ENCODE measurements at places on chromosomes 7 and 10. TPM values are rescaled to one million over a fixed set of nuclear protein-coding genes. Genes with fewer than 3 reads are reported as not detected.
A peak's percentile ranks its signal among the peaks of the same experiment; 100 is the strongest.

- no peak for DNase-seq
These were observed 64.9 kb upstream of the C1QL3 start for GRCh38 chr10:16586358-16587138.

DNA sequence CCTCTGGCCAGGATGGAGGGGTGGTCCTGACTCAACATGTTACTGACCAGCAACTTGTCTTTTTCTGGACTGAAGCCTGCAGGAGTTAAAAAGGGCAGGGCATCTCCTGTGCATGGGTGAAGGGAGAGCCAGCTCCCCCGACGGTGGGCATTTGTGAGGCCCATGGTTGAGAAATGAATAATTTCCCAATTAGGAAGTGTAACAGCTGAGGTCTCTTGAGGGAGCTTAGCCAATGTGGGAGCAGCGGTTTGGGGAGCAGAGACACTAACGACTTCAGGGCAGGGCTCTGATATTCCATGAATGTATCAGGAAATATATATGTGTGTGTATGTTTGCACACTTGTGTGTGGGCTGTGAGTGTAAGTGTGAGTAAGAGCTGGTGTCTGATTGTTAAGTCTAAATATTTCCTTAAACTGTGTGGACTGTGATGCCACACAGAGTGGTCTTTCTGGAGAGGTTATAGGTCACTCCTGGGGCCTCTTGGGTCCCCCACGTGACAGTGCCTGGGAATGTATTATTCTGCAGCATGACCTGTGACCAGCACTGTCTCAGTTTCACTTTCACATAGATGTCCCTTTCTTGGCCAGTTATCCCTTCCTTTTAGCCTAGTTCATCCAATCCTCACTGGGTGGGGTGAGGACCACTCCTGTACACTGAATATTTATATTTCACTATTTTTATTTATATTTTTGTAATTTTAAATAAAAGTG lies 6.0 kb downstream of the PLAU start:
- DNase-seq = no peak

- no peak for DNase-seq
These were observed 327.4 kb downstream of the SORCS1 start for GRCh38 chr10:106836933-106837663.

GNGT1 gene
- not detected for total RNA-seq

DNA sequence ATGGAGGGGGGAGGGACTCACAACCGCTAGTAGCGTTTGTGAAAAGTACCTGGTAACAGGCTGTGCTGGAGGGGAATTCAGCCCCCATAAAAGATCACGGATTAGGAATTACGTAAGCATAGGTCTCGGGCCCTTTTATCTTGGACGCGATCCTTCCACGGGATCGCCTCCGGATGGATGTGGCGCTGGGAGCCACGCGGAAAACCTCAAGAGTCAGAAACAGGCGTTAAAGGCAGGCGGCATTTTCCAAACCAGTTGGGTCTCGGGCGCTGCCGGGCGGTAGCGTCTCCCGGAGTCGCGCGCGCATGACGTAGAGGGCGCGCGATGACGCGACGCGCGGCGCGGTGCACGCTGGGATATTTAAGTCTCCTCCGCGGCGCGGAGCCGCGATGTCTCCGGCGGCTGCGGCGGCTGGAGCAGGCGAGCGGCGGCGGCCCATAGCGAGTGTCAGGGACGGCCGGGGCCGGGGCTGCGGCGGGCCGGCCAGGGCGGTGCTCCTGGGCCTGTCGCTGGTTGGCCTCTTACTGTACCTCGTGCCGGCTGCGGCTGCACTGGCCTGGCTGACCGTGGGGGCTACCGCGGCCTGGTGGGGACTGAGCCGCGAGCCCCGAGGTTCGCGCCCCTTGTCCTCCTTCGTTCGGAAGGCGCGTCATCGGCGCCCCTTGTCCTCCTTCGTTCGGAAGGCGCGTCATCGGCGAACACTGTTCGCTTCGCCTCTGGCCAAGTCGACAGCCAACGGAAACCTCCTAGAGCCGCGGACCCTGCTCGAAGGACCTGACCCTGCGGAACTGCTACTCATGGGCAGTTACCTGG lies at the start of gene POM121:
Gene POM121, plus strand, starts transcription at position 363 of the 813 bp plus-strand sequence. Its CDS starts 27 bp downstream, at position 390.
- peak; percentile 78 for DNase-seq

Data from G401 (cell line).